Endothelial cell of umbilical vein (primary cell): ENCODE measurements at places on chromosomes 1 and 21. TPM values are rescaled to one million over a fixed set of nuclear protein-coding genes. Genes with fewer than 3 reads are reported as not detected.

- peak overlapping the region; percentile 90 for H3K27ac ChIP-seq
- no peaks in the 10 kb centered on the region for H3K36me3 ChIP-seq
- DNase-seq = peak; percentile 91
- peaks cover 32% of the 10 kb centered on the region for H3K4me1 ChIP-seq
- H3K4me3 ChIP-seq = no peak overlapping the region
Observed at GRCh38 chr1:15178571-15179484, 25.3 kb downstream of the TMEM51 start.

DNA sequence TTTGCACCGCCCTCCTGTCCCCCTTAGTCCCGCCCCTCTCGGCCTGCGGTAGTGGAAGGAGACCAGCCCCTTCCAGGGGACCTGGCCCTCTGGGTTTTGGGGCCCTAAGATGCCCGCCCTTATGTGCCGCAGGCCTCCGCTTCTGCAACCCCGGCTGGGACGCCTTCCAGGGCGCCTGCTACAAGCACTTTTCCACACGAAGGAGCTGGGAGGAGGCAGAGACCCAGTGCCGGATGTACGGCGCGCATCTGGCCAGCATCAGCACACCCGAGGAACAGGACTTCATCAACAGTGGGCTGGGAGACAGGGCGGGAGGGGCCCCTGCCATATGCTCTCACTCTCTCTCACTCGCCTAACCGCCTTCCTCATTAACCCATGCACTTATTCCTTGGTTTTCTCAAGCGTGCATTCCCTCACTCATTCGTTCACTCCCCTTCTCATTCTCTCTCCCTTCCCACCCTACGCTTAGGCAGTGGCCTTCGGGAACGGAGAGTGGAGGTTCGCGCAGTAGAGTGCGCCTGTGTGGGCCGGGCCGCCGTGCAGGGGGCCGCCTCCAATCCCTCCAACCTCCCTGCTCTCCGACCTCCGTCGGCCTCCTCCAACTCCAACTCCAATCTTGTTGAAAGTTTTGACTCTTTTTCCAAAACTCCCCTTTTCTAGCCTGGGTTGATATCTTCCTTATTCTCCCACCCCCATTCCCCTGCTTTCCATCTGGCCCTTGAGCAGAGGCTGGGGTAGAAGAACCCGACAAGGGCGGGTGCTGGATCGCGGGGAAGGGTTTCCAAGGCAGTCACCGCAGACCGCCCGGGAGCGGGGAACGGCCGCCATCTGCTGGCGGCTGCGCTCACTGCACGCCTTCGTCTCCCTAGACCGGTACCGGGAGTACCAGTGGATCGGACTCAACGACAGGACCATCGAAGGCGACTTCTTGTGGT lies 15.2 kb downstream of the BCAN start:
- no peak overlapping the region for H3K27ac ChIP-seq
- H3K36me3 ChIP-seq = no peaks in the 10 kb centered on the region
- H3K27me3 ChIP-seq = peaks cover 9% of the 10 kb centered on the region
- DNase-seq = peak; percentile 59
- no peak overlapping the region for H3K4me3 ChIP-seq

GRCh38 chr1:10765734-10766478 lies 30.5 kb downstream of the CASZ1 start:
- no peaks in the 10 kb centered on the region for H3K27me3 ChIP-seq
- no peaks in the 10 kb centered on the region for H3K36me3 ChIP-seq
- no peak overlapping the region for H3K4me3 ChIP-seq
- H3K27ac ChIP-seq = no peak overlapping the region

The PAFAH2 gene
- total RNA-seq = 5.0 and 6.9 TPM in 2 replicates

The OR2T29 gene
- not detected in 2 replicates for total RNA-seq

DNA sequence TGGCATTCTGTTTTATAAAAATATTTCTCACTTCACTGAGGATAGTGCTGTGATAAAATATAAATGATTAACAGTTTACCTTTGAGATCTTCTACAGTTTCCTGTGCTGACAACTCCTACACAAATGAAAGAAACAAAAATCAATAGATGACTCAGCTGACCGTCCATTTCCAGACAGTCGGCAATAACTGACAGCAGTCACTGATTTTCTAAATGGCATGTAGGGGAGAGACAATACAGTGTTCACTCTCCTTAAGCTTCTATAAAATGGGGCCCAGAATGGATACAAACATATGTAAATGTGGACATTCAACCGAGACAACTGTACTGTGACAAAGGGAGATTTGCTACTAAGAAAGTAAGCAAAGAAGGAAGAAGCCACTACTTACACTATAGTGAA lies 34.3 kb downstream of the PCNX2 start:
- no peak overlapping the region for H3K4me3 ChIP-seq
- no peaks in the 10 kb centered on the region for H3K4me1 ChIP-seq
- H3K27ac ChIP-seq = no peak overlapping the region

DNA sequence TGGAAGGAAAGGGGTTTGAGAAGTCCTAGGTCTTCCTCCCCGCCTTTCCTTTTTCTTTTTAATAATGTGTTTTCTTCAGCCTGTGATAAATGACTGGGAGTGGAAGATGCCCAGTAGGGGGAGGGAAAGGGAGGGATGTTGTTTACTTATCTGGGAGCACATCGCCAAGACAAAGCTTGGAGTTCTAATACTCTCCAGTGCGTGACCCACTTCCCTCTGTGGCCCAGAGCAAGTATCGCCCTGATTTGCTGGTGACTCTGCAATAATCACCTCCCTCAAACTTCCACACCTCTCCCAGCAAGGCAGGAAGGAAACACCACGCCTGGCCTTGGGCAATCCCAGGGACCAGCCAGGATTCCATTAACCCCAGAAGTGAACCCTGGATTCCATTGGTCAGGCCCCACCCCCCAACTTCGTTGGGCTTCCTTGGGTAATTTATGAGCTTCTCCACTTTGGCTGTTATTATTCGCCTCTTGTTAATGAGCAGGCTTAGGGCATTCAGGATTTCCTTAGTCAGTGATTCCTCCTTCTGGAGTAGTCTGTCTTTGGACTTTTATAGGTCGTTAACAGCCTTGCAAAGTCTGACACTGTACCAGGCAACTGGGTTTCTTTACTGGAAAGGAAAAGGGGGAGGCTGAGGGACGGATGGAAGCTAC lies 24.3 kb upstream of the GRHL3 start:
- peak; percentile 69 for DNase-seq
- H3K27me3 ChIP-seq = peaks cover 3% of the 10 kb centered on the region
- H3K27ac ChIP-seq = peak overlapping the region; percentile 0
- H3K36me3 ChIP-seq = no peaks in the 10 kb centered on the region

- no peak overlapping the region for H3K27ac ChIP-seq
- H3K4me3 ChIP-seq = no peak overlapping the region
- DNase-seq = no peak
- H3K4me1 ChIP-seq = no peaks in the 10 kb centered on the region
Observed at GRCh38 chr1:114367810-114368209, 143.2 kb downstream of the TRIM33 start.

DNA sequence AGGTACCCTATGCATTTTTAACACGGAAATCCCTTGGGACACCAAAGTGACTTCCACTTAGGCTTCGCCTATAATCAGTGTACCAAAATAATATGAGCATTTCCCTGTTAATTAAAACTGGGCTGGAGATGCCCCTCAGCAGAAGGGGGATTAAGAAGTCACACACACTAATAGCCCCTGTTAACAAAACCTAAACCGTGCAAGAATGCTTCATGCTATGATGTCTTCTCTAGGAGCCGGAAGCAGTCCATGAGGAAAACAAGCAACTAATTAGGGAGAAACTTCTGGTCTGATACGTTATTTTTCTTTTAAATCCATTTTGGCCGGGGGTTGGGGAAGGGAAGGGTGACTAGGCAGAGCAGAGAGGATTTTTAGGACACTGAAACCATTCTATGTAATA lies 123.4 kb downstream of the ESRRG start:
- no peaks in the 10 kb centered on the region for H3K27me3 ChIP-seq
- no peak overlapping the region for H3K4me3 ChIP-seq
- no peaks in the 10 kb centered on the region for H3K36me3 ChIP-seq
- DNase-seq = no peak
- H3K27ac ChIP-seq = no peak overlapping the region
